ENCODE measurements at places on chromosomes 6 and 20.

- DNase-seq, result no peak
Measured at GRCh38 chr6:126040826-126041225, 54.5 kb downstream of the TRMT11 start.

DNA sequence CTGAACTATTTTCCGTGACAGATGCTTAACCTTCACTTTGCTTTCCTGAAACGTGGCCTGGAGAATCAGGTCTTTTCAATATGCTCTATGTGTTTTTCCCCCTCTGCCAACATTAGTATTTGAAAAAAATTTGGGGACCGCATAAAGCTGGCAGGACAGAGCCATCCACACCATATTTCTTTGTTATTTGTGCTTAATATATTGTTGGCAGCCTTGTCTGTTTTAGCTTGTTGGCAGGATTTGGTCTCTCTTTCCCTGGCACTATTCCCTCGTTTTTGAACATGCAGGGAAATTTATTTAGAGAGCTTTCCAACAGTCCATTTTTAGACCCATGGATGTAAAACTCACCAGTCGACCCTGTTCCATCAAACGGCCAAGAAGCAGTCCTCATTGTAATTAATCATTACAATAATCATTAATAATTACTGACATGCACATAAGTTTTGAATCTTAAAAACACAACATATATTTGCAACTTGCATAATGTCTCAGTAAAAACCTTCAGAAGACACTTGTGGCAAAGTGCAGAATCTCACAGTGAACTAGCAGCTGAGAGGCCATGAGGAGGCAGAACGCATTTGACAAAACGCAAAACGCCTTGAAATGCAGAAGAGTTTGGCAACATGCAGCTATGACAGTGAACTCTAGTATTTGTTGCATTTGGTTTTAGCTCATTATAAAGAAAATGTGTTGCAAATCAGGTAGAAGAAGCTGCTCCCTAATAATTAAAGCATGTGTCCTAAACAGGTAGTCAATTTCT lies 514.2 kb downstream of the C6orf118 start:
- DNase-seq, result no peak

DNA sequence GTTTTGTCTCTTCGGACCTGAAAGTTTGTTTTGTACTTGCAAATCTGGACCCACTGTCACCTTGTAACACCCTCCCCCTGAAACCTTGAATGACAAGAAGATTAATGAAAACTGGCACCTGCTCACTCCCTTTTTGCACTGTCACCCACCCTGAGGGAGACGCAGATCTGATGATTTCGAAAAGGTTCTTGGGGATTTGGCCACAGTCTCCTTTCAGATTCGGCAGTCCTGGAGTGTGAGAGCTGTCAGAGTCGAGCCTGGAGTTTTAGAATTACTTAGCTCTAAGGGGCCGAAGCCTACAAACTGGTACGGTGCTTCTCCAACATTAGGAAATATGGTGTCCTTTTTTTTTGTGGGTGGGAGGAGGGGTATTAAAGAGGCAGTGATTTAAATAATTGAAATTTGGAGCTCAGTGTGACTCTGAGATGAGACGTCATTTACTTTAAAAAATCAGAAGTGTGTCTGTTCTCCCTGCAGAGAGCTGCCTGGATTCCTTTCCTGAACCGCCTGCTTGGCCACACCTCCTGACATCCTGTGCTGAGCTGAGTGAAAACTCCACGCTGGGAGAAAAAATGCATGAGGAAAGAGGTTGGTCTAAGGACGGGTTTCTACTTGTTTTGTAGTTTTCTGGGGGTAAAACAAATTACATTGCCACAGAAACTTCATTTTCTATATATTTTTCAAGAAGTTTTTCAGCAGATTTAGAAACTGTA lies 447.0 kb upstream of the CDH4 start:
- DNase-seq, result no peak

- DNase-seq, result no peak
Measured at GRCh38 chr6:125871365-125871764, 80.6 kb downstream of the NCOA7 start.

DNA sequence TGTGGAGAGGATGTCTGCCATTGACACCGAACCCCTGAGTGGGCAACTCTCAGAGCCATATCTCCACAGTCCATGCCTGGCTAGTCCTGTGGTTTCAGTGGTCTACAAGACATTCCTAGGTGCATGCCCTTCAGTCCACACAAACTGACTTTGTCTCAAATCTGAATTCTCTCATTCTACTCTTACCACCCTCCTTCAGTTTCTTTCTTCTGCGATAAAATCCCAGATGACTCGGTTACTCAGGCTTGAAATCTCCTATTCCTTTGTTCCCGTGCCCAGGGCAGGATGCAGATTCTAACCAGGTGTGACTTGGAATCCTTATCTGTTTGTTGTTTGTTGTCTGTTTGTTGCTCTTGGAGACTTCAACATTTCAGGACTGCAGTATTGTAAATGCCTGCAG lies 9.3 kb downstream of the CDS2 start:
- DNase-seq, result no peak

DNA sequence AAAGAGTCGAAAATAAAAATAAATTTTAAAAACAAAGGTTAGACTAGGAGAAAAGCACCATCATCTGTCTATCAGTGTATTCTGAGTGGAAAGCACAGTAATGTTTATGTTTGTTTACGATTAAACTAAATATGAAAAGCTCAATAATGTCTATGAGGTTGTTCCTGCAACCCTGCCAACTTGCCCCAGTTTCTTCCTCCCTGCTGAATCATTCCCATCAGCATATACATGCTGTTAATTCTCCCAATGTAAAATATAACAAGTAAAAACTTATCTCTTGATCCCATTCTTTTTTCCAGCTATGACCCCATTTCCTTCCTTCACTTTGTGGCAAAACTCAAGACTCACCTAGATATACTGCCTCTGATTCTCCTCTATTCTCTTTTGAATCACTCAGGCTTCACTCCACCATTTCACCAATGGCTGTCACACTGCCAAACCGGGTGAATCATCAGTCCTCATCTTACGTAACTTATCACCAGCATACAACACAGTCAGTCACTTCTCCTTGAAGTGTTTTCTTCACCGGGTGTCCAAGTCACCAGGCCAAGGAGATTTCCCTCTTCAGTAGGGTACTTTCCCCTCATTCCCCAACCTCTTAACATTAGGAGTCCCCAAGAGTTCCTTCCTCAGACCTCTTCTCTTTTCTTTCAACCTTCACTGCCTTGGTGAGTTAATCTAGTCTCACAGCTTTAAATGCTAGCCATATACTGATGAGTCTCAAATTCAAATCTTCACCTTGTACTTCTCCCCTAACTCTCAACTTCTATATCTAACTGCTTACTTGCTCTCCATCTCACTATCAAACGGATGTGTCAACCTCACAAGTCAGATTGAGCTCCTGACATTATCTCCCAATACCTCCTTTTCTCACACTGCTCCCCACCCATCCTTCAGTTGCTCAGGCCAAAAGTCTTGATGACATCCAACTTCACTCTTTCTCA lies 6.2 kb downstream of the TMEM242 start:
- DNase-seq, result peak; percentile 95
